ENCODE measurements at places on chromosomes 1 and 21.

DNA sequence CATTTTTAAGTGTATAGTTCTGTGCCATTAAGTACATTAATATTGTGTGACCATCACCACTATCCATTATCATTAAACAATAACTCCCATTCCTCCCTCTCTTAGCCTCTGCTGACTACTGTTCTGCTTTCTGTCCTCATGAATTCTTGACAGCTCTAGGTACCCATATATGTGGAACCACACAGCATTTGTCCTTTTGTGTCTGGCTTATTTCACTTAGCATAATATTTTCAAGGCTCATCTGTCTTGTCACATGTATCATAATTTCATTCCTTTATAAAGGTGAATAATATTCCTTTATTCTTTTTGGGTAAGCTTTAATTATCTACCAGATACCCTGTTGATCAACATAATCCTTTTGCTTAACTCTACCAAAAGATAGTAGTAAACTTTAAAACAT, 47.7 kb downstream of the SPEN start:
- DNase-seq = no peak

- no peak for DNase-seq
Observed at GRCh38 chr1:117026361-117026760, 24.8 kb downstream of the CD101 start.

DNA sequence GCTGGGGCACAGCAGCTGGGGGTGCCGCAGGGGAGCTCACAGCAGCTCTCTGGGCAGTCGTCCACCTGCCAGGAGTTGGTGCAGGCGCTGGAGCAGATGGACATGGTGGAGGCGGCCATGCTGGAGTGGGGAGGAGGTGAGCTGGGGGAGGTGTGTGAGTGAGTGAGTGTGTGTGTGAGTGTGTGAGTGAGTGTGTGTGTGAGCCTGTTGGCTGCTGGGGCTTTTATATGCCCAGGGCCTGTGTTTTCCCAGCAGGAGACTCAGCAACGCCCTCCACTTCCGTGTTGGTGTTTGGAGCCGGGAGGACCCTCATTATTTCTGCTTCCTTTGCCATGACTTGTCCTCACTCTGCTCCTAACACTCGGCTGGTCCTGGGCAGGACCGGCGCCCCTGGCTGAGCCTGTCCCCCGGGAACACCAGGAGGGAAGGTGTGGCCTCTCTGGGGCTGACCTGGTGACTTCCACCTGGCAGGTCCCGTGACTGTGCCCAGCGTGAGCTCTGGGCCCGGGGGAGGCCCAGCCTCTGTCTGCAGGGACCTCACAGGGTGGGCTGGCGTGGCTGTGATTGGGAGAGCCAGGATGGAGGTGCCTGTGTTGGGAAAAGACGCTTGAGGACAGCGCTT, at the start of gene KRTAP10-2:
Gene KRTAP10-2 (minus strand): TSS at position 166 of the 622 bp plus-strand sequence. CDS start 47 bp downstream, at position 119.
- no peak for DNase-seq

GRCh38 chr1:203048086-203048485, 21.8 kb downstream of the PPFIA4 start:
- DNase-seq = no peak

- DNase-seq = no peak
Observed at GRCh38 chr1:175183586-175183985, 9.0 kb downstream of the KIAA0040 start.

DNA sequence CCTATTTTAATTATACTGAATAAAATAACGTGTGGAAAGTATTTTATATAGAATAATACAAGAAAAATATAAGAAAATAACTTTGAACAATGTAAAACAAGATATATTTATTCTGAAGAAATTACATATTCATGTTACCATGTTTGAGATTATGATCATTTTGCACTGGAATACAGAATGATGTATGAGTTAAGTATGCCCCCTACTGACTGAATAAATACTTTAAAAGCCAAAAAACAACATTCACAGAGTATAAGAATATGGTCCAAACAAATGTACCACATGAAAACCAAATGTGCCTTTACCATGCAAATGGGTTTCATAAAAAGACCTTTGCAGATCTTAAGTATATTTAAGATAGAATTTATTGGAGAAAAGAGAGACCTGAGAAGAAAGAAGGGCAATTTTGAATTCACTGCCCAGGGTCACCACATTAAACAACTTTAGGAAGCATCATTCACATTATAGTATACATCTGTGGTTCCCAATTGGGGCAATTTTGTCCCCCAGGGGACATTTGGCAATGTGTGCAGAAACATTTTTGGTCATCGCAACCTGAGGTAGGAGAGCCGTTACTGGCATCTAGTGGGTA, 136.6 kb upstream of the GFI1 start:
- no peak for DNase-seq

- no peak for DNase-seq
Observed at GRCh38 chr1:154593390-154593789, 14.6 kb downstream of the ADAR start.

GRCh38 chr1:147891088-147891487, 11.5 kb upstream of the GJA8 start:
- DNase-seq = no peak

DNA sequence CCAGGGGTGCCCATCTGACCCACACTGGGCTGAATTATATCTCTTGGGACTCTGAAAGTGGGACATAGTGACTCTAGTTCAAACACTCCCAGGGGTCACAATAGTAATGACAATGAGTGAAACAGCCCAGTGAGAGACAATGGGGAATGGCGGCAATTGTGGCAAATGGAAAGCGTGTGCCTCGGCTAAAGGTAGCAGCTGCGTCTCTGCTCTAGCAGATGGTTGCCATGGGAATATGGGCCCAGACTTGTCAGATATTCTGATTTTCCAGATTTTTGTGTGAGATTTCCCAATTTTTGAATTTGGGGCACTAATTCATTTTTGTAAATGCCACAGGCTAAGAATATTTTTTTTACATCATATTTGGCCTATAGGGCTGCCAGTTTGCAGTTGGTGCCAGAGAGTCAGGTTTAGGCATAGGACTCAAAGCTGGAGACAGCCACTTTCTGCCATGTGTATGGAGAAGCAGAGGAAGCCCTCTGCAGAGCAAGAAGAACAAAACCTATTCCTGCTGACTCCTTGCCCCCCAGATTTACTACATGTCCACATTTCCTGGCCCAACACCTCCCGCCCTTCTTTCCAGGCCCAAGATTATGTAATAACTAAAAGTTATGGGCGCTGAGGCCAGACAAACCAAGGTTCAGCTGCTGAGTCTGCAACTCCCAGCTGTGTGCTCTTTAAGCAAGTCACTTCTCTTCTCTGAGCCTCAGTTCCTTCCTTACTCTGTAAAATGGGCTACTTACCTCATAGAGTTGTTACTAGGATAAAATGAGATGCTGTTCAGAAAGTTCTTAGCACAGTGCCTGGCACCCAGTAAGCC, 21.6 kb upstream of the PTP4A2 start:
- DNase-seq = no peak

DNA sequence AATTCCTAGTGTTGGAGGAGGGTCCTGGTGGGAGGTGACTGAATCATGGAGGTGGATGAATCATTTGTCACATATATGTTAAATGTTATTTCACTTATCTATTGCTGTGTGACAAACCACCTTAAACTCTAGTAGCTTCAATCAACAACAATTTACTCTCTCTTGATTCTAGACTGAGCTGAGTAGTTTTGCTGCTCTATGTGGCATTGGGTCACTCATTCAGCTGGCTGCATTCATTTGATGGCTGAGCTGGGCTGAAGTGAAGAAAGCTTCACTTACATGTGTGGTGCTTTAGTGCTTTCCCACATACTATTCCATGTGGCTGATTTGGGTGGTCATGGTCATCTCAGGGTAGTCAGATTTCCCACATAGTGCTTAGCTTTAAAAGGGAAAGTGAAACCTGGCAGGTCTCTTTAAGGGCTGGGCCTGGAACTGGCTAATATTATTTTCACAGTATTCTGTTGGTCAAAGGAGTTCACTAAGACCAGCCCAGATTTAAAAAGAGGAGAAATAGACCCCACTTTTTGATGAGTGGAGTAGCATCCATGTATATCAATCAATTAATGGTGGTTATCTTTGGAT, 10.5 kb downstream of the DNAH14 start:
- DNase-seq = no peak

DNA sequence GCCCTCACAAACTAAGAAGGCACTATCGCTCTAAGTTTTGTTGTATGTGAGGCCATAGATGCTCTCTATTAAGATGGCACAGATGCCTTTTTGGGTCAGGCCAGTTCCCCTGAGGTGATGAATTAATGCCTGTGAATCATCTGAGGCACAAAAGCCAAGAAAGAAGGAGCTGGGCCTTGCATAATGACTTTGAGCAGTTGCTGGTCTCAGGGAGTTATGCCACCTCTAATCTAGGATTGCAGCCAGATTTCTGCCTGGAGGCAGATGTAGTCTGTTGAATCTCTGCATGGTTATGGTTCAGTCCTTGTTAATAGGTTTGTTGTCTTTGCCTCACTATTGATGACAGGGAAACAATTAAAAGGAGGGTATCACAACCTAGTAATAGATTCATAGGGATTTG, 168.1 kb upstream of the CHRM3 start:
- no peak for DNase-seq

GRCh38 chr1:171645553-171646248, 6.8 kb downstream of the MYOC start:
- no peak for DNase-seq

DNA sequence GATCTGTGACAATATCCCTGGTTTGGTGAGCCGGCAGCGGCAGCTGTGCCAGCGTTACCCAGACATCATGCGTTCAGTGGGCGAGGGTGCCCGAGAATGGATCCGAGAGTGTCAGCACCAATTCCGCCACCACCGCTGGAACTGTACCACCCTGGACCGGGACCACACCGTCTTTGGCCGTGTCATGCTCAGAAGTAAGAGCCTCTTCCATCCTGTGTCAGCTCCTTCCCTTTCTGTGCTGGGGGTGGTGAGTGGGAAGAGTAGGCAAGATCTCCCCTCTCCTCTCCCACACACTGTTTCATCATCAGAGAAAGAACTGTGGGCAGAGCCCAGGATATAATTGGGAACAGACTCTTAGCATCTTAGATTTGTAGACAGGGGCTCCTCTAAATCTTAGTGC, 6.1 kb downstream of the WNT2B start:
- no peak for DNase-seq

Measured in NCI-H1417 treated with DMSO at 0.1 percent for 48 hours (cell line).